ENCODE measurements at places on chromosomes 4 and X.

DNA sequence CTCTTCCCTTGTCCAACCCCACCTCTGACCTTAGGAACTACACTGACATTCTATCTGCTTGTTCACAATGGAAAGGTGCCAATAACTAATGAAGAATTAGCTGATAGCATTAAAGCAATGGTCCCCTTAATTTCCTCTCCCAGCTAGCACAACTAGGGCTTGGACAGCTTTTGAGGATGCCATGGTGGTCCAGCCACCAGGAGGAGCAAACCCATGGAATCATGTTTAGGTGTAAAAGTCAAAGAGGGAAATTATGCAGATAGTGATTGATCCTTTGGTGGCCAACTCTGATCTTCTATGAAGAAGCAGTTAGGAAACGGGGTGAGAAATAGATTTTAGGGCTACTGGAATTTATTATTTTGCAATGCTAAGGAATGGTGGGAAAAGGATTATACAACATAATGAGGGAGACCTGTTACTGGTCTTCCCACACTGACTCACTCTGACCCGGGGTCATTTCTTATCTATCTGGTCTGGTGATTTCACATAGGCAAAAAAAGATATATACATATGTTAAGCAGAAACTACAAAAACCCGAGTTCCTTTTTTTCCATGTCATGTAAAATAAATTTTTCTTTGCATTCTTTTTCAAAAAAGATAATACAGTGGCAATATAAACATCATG, 45.8 kb upstream of the FBXW7 start:
- DNase-seq, result no peak

GRCh38 chr4:105619188-105619931, 66.9 kb downstream of the ARHGEF38 start:
- DNase-seq, result no peak

DNA sequence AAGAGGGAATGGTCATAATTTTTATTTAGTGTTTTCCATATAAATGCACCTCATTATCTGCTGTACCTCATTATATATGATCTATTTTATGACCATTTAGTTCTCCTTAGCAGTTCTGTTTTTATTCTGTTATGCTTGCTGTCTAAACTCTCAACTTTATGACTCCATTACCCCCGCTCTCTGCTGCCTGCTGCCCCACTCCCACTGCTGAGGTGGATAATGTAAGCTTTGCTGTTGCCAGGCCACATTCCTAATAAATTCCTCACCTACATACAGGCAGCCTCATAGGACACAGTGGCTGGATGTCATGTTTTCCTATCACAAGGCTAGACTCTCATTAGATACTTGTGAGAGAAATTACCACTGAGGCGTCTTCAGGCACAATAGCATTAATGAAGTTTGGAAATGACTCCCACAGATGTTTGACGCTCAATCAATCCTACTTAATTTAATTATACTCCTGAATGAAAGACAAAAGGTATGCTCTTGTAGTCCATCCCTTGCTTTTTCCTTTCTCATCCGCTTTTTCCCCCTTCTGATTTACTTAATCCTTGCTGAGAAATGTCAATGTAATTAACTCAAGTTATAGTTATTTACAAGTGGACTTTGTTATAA, 497.5 kb upstream of the IGFBP7 start:
- DNase-seq, result no peak

- no peak for DNase-seq
These were observed 45.1 kb downstream of the SPATA4 start for GRCh38 chr4:176150356-176150682.

DNA sequence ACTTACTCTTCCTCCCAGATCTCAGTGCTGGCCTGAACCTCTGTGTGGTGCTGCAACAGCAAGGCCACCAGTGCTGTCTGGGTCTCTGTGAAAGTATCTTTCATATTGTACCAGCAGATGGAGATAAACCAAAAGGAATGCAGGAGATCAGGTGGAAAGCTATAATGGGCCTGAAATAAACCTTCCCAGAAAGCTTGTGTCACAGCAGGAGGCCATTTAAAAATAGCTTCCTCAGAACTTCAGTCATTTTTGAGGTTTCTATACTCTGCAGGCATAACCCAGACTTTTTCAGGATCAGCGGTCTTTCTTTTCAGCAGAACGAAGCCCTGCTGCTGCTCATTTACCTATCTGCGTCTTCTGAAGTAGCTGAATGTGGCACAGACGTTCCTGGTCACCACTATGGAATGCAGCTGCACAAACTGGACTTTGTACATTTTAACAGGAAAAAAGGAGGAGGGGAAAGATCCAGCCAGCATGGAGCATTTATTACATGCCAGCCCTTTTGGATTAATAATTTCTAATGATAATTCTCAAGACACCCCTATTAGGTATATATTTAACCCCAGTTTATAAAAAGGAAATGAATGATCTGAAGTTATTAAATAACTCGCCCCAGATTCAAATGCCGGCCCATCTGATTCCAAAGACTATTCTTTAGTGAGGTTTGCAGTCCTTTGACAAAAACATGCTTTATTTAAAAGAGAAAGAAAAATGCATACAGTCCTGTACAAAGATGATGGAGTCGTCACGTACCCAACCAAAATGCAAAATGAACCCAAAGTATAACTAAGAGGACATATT, 119.7 kb downstream of the NFKB1 start:
- no peak for DNase-seq

Measured in T-helper 9 cell (primary cell).